ENCODE measurements at places on chromosomes 5 and 9. TPM values are rescaled to one million over a fixed set of nuclear protein-coding genes. Genes with fewer than 3 reads are reported as not detected.

PCDHGA7 gene
- 1.8 TPM for polyA plus RNA-seq

TMEM8B gene
- 44.5 TPM for polyA plus RNA-seq

CAMK2A gene
- polyA plus RNA-seq: 4.8 TPM

HK3 gene
- polyA plus RNA-seq: 0.71 TPM

CCL28 gene
- polyA plus RNA-seq: 3.0 TPM

RNF145 gene
- polyA plus RNA-seq: 115 TPM

ADAMTS6 gene
- polyA plus RNA-seq: 8.1 TPM

CDH9 gene
- polyA plus RNA-seq: 8.6 TPM

GRCh38 chr9:111149018-111149759, 110.9 kb upstream of the LPAR1 start:
- DNase-seq: no peak

DNA sequence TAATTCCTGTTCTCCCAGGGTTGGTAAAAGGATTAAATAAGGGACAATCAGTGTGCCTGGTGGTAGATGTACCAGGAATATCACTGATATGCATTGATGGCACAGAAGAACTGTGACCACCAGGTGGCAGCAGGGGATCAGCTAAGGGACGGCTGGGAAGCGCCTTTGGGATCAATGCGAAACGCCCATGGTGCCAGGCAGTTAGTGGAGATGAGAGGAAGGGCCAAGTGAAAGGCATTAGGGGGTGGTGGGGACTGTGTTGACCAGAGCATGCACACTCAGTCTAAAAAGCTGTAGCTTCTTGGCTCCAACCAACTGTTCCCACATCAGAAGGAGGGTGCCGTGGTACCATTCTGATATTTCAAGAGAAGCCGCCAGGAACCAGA, 55.6 kb downstream of the ARHGEF37 start:
- no peak for DNase-seq

DNA sequence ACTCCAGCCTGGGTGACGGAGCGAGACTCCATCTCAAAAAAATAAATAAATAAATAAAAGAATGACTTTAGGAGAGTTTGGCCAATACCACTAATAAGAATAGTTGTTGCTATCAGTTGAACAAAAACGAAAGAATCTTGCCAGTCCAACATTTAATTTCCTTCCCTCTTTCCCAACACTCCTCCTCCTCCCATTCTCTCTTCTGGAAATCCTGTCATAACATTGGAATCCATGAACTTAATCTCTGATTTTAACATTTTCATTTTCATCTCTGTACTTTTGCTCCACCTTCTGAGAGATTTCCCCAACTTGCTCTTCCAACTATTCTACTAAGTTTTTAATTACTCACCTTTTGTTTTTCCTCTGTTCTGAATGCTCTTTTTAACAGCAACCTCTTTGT, 42.8 kb upstream of the CDK20 start:
- DNase-seq: no peak

DNA sequence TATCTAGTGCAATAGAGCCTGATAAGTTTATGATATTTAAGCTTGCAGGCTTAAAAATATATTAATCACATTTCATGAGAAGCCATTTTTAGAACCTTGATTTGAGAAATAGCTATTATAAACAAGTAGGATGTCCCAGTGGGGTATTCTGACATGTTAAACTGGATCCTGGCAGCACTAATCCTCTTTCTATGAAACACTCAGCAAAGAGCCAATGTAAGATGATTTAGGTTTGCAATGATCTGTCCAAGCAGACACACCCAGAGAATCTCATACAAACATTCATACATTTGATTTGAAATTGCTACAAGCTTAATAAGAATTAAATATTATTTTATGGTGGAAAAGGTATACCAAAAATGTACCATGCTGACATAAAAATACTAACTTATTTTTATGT, 86.5 kb downstream of the ERP44 start:
- no peak for DNase-seq

GRCh38 chr5:159319363-159319762, 10.9 kb downstream of the IL12B start:
- no peak for DNase-seq

- DNase-seq: no peak
Measured at GRCh38 chr9:128254855-128255759, 20.7 kb downstream of the GOLGA2 start.

DNA sequence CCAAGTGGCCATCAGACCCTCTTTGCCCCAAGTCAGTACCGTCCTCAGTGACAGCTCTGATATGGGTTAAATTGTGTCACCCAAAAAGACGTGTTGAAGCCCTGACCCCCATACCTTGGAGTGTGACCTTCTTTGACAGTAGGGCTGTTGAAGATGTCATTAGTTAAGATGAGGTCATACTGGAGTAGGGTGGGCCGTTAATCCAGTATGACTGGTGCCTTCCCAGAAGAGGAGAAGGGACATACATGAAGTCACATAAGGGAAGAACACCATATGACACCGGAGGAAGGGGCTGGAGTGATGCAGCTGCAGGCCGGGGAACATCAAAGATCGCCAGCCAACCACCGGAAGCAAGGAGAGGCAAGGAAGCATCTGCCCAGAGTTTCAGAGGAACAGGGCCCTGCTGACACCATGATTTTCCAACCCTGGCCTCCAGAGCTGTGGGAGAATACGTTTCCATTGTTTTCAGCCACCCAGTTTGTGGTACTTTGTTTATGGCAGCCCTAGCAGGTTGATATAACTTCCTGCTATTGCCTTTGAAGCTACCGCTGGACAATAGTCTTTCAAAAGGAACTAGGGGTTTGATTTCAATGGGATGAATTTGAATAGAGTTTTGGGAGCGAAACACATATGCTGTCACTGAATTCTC, 36.4 kb upstream of the CPEB4 start:
- no peak for DNase-seq

- no peak for DNase-seq
Measured at GRCh38 chr5:31273631-31274378, 80.3 kb downstream of the CDH6 start.

DNA sequence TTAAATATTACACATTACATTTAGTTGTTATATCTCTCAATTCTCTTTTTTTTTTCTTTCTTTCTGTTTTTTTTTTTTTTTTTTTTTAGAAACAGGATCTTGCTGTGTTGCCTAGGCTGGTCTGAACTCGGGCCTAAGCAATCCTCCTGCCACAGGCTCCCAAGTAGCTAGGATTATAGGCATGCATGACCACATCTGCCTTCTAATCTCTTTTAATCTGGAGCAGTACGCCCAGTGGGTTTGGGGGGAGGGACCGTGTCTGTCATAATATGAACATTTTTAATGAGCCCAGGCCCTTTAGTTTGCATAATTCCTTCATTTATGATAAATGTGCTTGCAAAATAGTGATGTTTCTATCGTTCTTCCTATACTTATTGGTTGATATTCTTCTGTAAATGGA, 10.3 kb downstream of the RHOBTB3 start:
- no peak for DNase-seq

GRCh38 chr5:58107704-58108103, 352.2 kb downstream of the PLK2 start:
- DNase-seq: no peak

DNA sequence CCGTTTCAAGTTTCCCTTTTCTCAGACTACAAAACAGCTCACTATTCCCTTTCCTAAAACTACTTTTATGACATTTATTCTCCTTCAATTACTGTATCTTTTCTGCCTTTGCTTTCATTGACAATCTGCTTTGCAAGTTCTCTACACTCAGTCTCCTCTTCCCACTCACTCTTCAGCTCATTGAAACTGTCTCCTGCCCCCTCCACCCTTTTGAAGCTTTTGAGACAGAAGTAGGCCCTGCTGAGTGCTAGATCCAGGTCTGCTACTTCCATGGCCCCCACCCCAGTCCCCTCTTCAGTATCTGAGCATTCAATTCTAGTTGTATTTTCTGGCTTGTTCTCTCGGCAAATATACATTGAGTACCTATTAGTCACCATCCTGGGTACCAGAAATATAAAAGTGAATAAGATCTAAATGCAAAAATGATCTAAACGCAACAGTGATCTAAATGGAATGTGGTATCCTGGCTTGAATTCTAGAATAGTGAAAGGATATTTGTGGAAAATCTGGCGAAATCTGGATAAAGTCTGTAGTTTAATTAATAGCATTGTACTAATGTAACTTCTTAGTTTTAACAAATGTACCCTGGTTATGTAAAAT, 58.4 kb downstream of the OR2K2 start:
- no peak for DNase-seq

DNA sequence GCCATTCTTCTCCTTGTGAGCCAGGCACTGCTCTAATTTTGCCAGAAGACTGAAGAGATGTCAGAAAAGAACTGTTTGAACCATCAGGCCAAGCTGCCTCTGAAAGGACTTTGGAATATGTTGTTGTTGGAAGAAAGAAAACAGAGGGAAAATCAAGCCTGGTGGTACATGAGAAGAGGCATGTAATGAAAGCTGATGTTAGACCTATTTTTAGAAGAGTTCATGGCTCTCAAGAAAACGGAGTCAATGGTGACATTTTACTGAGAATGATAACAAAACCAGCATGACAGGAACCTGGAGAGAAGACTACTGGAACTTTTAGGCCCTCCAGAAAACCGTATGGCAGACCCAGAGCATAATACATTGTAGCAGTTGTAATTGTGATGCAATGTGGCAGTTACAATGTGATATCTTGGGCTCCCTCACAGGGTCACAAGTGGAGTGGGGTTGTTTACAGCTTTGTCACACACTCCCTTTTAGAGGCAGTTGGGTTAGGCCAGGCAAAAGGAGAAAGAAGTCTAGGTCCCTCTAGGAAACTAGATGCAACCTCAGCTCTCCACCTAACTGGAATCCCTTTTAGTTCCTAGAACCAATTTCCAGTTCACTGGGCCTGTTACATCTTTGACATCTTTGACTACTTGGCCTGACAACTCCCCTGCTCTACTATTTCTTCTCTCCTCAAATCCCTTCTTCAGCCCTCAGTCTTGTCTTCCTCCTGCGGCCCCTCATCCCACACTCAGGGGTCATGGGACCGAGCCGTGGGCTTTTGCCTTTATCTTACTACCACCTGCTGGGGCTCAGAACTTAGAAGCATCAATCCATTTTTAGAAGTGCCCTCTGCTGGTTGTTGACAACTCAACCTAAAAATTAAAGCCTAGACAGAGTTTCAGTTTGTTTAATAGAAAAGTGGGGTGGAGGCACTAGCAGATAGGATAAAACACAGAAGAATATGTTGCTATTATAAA, 61.2 kb upstream of the JAK2 start:
- DNase-seq: no peak

DNA sequence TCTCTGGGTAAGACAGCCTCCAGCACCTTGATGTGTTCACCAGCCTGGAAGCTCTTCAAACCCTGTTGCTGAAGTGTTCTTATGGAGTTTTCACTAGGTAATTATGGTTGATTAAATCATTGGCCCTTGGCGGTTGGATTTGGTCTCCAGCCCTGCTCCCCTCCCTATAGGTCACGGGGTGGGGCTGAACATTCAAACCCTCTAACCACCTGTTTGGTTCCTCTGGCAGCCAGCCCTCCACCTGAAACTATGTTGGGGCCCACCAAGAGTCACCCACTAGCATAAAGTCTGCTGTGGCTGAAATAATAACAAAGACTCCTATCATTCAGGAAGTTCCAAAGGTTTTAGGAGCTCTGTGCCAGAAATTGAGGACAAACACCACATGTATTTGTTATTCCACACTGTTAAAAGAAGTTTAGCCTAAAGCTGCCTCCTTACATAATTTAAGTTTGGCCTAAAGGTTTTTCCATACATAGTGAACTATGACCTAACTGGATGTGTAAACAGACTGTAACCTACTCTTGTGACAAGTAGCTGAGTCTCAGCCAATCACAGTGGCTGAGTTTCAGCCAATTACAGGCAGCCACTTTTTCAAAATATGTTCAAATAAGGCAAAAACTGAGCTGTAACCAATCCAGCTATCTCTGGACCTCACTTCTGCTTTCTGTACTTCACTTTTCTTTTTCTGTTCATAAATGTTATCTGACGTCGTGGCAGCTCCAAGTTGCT, 34.8 kb downstream of the TMEM252 start:
- no peak for DNase-seq

DNA sequence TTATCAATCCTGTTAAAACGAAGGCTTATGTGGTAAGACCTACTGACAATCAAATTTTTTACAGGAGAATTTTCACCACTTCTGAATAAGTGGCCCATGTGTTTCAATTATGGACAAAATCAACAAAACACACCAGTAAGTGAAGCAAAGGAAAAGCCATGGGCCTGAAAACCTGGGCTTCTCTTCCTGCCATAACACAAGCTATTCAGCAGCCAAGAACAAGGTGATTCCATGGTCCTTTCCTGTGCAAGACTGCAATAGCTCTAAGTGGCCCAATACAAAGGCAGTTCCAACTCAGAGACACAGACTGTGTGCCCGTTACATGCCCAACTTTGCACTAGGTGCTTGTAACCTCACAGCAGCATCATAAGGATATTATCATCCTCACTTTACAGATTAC, 168.5 kb downstream of the EPB41L4A start:
- DNase-seq: no peak

DNA sequence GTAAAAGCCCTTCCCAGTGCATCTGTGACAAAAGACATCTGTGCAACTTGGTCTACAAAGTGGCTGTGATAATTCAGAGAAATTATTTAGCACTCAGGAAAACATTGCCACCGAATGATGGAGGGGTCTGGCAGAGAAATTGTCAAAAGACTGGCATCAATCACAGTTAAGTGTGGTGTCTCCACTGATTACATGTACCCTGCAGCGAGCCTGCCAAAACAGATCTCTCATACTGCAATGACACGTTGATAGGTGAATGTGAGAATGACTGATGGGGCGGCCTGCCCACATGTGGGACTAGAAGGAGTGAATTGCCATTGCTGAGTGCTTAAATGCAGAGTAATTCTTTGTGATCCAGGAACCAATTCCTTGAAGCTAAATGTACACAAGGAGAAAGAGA, 136.4 kb upstream of the PCSK5 start:
- no peak for DNase-seq

- DNase-seq: no peak
Measured at GRCh38 chr5:2417301-2417700, 334.2 kb downstream of the IRX2 start.

DNA sequence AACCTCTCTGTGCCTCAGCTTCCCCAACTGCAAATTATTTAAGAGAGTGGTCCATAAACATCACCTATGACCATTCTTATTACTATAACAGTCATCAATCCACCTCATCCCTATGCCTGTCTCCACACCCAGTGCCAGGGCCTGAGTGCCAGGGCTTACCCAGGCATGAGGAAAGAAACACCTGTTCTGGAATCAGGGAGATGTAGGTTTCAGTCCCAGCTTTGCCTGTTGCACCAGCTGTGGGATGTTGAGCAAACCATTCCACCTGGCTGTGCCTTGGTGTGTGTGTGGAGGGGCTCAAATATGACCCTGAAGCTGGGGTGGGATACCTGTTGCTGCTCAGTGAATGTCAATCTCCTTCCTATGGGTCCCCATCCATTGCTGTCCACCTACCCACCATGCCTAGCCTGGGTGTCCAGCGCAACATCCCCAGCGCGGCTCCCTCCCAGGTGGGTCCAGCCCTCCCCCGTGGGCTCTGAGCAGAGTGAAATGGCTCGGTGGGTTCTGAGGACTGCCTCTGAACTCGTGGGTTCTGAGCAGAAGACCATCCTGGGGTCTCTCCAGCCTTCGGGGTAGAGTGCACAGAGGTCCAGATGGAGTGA, 16.3 kb downstream of the AKNA start:
- no peak for DNase-seq

- no peak for DNase-seq
Measured at GRCh38 chr5:61697809-61698558, 365.9 kb downstream of the ZSWIM6 start.
